Endothelial cell of umbilical vein (primary cell): ENCODE measurements at places on chromosomes 12 and 14. TPM values are rescaled to one million over a fixed set of nuclear protein-coding genes. Genes with fewer than 3 reads are reported as not detected.

DNA sequence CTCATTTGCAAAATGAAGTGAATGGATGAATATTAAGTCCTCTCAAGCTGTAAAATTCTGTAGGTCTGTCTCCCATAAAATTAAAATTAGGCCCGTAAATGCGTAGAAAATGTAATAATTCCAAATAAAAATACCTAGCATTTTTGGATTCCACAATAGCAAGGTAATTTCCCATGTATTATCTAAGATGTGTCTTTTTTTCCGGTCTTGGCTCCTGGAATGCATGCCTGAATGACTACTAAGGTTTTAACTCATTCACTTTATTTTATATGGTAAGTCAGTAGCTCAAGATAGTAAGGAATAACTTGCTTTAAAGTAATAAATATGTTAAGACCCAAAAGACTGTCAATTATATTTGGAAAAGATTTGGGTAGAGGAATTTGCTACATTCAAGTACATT lies 11.1 kb downstream of the TXNRD1 start:
- no peak for DNase-seq

GRCh38 chr14:31510222-31510621 lies 22.4 kb upstream of the GPR33 start:
- DNase-seq, result peak; percentile 38

- no peak for DNase-seq
Measured at GRCh38 chr14:104421892-104422828, 157.4 kb upstream of the C14orf180 start.

DNA sequence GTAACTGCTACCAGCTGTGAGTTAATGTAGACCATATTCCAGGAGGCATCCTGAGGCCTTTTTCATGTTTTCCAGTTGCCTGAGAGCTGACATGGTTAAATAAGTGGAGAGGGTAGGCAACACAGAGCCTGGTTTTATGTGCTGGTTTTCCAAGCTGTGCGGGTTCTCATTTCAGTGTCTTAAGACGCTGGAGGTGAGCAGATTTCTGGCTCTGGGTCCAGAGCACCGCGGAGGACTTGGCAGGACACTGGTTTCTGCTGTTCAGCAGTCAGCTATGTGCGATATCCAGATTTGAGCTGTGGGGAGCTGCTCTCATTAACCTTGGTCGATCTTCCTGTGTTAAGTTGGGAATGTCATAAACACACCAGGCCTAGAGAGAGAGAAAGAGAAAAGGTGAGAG lies 680.8 kb downstream of the BCL11B start:
- DNase-seq, result no peak

- DNase-seq, result no peak
Measured at GRCh38 chr14:21244544-21244943, 24.7 kb downstream of the HNRNPC start.

DNA sequence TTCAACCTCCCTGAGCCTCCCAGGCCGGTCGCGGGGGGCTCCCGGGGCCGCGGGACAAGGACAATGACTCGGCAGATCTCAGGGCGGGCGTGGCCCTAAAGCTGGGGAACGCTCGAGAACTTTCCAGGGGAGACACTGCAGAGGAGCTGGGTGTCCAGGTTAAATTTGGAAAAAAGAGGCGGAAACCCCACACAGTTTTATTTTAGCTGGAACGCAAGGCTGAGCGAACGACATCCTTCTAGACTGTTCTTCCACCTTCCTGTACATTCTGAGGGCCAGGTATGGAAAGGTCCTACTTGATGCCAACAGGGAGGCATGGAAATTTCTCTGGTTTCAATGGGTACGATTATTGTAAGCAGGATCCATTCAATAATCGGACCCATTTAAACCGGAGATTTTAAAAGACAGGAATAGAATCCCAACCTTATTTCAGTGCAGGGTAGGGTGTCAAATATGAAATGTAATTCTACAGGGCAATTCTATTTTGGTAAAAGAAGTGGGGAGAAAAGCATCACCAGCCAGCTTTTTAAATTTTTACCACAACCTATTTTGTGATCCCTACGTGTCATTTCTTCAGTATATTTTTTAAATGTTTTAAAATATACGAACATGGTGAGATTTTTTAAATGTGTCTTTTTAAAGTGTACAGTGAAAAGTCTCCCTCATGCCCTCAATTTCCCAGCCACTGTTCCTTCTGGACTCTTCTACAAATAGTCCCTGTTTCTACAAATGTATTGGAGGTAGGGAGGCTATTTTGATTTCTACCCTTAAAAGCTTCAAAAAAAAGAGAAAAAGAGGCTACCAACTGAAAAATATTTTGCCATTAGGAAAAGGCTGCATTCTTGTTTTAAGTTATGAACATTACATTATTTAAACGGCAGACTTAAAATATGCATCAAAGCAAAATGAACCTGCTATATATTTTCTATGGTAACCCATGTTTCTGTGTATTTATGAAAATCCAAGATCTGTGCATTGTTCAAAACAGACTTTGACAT lies 1.1 kb upstream of the UBC start:
- peak; percentile 50 for DNase-seq

Gene BEST3
- 0.14 and 0.18 TPM in 2 replicates for total RNA-seq
